DMS 273 treated with DMSO at 0.1 percent for 48 hours (cell line): ENCODE measurements at places on chromosomes 1 and 21.

DNA sequence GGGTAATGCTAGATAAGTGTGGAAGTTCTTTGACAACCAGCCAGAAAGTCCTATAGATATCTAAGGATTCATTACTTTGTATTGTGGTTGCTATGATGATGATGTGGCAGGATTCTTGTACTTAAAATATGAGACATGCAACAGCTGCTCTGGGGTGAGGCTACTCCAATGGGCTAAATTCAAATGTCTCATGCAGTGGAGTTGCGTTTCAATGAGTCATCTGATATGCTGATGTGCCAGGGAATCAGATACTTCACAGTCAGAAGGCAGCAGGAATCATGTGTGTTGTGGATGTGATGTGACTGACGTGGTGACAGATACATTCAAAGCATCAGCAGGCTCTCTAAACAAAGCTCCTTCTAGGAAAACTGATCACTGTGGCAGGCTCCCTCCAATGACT is 66.5 kb downstream of the TSEN15 start:
- DNase-seq, result peak; percentile 43

GRCh38 chr1:46019348-46019747 is 113.1 kb downstream of the PIK3R3 start:
- DNase-seq, result no peak

GRCh38 chr1:150352866-150353265 is 11.1 kb upstream of the RPRD2 start:
- no peak for DNase-seq

DNA sequence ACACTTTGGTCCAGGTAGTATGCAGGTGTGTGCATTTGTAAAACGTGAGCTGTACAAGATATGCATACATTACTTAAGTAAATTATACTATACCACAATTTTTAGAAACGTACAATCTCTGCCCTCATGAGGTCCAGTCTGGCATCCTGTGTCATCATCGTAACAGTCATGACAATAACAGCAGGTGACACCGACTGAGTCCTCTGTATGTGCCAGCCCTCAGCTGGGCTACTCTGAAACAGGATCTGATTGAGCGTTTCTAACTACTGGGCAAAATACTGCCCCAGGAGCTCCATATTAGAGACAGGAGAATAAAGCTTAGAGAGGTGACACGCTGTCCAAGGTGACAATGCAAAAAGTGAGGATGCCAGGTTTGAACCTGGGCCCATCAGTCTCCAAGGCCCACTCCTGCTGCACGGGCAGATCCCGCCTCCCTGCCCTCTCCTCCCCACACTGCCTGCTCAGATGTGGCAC is 47.2 kb upstream of the ECE1 start:
- DNase-seq, result no peak

GRCh38 chr1:243471026-243471685 is 215.3 kb downstream of the SDCCAG8 start:
- peak; percentile 97 for DNase-seq
